Activated CD4-positive, CD25-positive, alpha-beta regulatory T cell (primary cell): ENCODE measurements at places on chromosomes 4 and X.

DNA sequence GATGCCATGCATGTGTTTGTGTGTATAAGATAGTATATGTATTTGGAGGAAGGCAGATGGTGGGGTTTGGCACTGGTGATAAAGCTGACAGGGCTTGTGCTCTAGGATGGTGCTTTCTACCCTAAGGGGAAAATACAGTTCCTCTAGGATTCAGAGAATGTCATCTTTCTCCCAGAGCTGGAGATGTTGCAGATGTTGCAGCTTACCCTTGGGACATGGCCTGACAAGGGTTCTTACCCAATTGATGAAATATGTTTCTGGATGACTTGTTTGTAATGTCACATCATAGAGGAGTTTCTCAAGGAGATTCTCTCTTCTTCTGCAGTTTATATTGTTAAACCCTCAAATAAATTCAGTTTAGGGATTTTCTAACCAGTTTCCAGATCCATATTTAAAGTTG, 52.5 kb upstream of the PITX2 start:
- no peak for DNase-seq

DNA sequence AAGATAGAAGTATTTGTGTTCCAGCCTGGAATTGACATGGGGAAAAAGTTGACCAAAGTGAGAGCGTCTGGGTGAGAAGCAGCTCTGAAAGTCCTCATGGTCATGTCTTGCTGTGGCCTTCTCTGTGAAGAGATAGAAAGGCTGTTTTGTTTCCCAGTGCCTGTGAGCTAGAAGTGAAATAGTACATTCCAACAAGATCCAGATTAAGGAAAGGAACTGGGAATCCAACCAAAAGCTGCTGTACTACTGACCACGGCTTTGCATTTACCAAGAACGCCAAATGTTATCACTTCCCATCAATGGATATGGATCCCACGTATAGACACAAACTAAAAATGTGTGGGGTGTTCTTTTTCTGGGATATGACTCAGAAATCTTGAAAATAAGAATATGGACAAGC, 51.2 kb downstream of the TENM3 start:
- no peak for DNase-seq

GRCh38 chr4:110248100-110248499, 49.7 kb upstream of the ELOVL6 start:
- DNase-seq: no peak

DNA sequence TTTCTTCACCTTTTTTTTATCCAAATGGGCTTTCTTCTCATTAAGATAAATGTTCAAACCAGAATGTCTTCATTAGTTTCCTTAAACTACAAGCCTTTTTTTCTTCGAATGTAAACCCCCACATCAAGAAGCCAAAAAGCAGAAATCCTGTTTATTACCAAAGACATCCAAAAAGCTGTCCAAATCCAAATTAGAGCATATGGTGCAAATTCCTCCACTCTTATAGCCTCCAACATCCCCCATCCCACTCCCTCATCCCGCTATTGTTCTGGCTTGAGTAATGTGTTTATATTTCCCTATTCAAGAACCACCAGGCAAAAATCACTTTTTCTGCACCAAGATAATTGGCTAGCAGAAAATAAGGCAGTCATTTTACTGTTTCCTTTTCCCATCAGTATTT, 315.1 kb upstream of the ADGRL3 start:
- DNase-seq: no peak

DNA sequence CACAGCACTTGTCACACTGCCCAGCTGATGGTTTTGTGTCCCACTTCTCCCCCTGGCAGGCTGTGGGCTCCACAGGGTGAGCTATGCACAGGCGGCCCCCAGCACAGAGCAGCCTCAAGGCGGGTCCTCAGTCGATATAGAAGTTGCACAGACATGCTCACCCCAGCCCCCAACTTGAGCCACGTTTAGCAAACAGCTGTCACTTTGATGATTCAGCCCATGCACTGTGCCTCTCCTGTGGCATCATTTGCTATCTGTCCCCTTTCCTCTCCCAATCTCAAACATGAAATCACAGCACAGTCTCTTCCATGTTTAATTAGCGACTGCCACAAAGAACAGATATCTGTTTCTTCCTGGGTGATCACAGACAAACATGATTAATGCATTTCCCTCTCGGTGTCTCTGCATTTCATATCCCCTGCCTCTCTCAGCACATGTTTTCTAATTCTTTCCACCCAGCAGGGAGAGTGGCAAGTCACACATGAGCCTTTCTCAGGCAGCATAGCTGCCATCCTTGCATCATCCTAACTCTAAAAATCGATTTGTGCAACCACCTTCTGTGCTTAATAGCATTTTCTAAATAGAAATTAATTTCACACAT, 204.9 kb downstream of the EVC2 start:
- no peak for DNase-seq

DNA sequence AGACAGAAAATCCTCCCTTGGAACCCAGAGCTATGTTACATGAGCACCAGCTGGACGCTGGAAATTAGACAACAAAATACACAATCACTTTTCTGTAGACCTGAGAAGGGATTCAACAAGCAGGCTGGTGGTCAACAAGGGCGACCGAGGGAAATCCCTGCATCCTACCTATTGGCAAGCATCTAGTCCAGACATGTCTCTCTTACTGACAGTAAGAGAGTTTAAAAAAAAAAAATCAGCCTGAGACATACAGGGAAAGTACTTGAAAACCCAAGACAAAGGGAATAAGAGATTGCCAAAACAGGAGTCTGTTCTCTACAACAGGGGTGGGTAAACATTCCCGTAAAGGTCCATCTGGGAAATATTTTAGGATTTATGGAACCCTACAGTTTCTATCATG, 108.0 kb downstream of the KDR start:
- DNase-seq: no peak
